ENCODE measurements at places on chromosomes 6 and 20.

DNA sequence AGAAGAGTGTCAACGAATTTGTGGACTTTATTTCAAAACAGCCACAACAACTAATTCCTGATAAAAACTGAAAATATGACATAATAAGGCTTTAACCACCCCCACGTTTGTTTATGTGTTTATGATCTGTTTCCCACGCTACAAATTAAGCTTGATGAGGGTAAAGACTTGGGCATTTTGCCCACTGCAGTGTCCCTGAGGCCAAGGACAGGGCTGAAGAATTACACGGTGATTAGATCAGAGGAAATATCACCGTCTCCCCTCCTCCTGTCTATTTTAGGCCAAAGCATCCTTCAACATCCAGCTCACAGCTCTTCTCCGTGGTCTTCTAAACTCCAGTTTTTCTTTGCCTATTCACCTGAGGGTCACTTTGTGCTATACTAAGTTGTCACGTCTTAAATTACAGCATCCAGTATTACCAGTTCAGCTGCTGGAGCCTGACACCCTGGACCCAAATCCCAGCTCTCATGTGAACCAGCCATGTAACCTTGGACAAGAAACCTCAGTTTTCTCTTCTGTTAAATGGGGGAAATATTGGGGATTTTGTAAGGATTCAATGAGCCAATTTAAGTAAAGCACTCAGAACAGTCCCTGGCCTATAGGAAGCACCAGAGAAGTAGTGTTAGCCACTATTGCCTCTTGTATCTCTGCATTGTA is 15.2 kb upstream of the ARFGEF2 start:
- DNase-seq = no peak

DNA sequence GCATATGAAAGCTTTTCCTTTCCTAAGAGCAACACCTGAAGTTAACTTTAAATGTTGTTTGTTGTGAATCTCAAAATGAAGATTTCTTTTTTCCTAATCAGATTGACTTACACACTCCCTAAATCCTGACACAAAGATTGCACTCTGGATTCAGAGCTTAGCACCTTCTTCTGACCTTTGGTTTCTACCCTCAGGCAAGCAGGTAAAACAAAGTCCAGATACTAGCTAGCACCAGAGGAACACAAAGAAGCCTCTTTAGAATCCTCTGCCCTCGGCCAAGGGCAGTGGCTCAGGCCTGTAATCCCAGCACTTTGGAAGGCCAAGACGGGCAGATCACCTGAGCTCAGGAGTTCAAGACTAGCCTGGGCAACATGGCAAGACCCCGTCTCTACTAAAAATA is 14.5 kb downstream of the SERAC1 start:
- DNase-seq = no peak

GRCh38 chr20:57958050-57958420 is 248.2 kb upstream of the PMEPA1 start:
- no peak for DNase-seq

DNA sequence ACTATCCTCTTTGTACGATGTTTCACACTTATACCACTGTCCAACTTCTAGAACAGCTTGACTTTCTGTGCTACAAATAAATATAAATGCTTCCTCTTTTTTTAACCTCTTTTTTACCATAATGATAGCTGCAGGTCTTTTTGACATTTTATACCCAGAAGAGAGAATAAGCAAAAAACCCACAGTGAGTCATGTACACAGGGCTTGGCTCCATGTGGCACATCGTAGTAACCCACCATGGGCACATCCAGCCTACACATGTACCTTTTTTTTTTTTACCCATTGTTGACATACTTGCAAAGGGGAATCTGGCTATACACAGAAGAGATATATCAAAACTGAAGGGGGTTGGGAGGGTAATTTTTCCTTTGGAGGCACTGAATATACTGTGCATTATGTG is 59.5 kb upstream of the RSPO3 start:
- no peak for DNase-seq

DNA sequence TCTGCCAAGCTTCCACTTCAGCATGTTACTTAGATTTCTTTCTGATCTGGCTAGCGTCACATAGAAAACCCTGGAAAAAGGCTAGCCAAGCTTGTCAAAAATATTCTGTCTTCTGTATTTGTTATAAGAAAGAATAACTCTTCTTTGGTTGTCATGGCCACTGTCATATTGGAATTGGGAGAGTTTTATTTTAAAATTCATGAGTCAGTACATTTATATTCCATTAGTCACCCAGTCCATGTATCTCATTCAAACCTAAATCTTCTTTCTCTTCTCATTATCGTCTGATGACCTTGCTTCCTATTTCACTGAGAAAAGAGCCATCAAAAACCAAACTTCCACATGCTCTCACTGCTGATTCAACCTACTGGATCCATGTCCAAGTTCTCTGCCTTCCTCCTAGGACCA is 65.7 kb downstream of the EPM2A start:
- no peak for DNase-seq

- no peak for DNase-seq
Observed at GRCh38 chr6:166705069-166705468, 78.0 kb upstream of the RPS6KA2 start.

All from cerebellum (tissue), 4 donors.